IMR-90 (cell line): ENCODE measurements at places on chromosomes 2 and 18.
A peak's percentile ranks its signal among the peaks of the same experiment; 100 is the strongest.

DNA sequence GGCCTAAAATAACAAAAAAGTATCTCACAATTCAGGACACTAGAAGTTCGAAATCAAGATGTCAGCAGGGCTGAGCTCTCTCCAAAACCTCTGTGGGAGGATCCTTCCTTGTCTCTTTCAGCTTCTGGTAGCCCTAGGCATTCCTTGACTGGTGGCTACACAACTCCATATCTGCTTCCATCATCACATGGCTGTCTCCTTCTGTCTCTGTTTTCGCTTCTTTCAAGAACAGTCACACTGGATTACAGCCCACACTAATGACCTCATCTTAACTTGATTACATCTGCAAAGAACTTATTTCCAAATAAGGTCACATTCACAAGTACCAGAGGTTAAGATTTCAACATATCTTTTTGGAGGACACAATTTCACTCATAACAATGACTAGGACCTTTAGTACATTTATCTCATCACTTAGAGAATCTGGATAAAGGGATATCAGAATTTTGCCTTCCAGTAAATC lies 275.2 kb downstream of the IRS1 start:
- peak; percentile 95 for DNase-seq

- DNase-seq, result no peak
Measured at GRCh38 chr18:45044787-45045186, 364.1 kb downstream of the SETBP1 start.

- no peak for DNase-seq
Measured at GRCh38 chr2:196697825-196698224, 58.3 kb downstream of the CCDC150 start.

DNA sequence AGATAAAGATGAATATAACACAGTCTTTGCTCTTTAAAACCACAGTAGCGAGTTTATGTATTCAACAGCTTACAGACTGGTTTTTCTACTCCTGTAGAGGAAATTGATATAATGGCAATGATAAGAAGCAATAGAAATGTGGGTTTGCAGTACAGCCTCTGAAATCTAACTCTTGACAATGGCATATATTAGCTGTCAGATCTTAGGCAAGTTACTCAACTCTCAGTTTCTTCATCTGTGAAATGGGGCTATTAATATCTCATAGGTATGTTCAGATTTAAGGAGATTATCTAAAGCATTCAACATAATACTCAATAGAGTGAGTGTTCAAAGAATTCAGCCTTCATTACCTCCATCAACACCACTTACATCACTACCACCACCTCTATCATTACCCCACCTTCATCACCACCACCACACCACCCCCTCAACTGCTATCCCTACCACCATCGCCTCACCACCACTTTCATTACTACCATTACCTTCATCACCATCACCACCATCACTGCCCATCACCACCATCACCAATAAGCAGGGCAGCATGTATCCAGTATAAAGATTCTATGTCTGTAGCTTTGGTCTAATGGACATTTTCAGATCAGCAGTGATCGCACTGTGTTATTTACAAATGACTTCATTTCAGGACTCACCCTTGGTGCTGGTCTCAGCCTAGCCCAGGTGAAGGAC lies 22.7 kb downstream of the AOX1 start:
- DNase-seq, result no peak

DNA sequence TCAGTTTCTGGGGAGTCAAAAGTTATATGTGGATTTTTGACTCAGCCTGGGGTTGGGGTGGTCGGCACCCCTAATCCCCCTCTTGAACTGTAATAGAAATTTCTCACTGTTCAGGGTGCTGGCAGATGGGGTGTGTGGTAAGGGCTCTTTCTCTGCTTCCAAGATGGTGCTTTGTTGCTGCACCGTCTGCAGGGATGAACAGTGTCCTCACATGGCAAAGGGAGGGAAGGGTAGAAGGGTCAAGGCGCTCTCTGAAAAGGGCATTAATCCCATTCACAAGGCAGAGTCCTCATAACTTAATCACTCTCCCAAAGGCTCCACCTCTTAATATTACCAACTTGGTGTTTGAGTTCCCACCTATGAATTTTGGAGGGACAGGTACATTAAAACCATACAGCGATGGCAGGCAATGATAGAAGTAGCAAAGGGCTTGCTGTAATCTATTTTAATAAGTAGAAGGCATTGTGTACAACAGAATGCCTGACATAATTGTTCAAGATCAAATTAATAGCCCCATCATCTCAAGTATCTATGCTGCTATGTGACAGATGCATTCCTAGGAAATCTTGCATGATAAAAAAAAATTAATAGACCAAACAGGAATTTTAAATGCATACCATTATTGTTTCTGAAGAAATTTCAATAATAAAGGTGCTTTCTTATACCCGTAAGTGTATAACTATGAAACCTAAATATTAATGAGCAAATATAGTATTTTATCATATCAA lies 28.1 kb downstream of the MMADHC start:
- DNase-seq, result no peak

DNA sequence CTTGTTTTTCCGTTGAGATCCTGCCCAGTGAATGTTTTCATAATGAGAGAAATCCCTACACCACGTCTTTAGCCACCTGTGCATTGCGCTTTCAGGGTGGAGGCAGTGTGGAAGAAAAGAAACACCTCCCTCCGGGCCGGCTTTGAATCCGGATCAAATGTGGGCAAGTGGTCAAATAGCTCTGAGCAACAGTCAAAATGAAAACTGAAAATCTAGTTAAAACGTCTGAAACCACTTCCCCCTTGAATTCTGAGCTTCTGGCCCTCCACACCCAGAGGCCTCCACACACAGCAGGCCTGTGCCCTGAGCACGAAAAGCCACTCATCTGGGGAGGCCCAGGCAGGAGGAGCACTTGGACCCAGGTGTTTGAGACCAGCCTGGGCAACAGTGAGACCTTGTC lies 263.6 kb upstream of the SALL3 start:
- no peak for DNase-seq

- no peak for DNase-seq
Measured at GRCh38 chr2:164677271-164677670, 56.0 kb upstream of the GRB14 start.

- peak; percentile 28 for DNase-seq
Measured at GRCh38 chr2:161085149-161085548, 75.1 kb upstream of the TANK start.

GRCh38 chr2:33336036-33336625 lies 140.3 kb upstream of the RASGRP3 start:
- DNase-seq, result no peak

- no peak for DNase-seq
Measured at GRCh38 chr18:72181241-72181764, 362.8 kb downstream of the CBLN2 start.
